ENCODE measurements at places on chromosomes 2 and 18.

DNA sequence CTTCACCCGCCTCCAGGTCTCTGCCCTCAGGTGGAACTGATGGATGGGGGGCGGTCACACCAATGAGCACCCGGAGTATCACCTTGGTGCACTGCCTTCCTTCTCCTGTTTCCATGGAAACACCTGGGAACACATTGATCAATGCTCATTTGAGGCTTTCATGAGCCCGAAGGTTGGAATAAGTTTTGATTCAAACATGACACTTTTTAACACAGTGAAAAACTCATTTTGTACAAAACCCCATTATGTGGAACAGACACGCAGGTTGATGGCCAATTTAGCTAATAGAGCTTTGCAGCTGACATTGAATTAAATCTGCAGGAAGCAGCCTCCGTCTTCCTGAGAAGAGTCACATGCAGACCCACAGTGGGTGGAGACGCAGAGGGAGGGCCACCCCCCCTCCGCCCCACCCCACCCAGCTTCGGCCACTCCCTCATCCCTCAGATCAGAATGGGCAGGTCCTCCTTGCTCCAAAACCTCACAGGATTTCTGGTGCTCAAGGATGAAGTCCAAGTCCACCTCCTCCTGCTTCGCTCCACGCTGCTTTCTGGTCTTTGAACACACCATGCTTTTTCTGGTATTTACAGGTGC, 96.0 kb upstream of the MYCN start:
- DNase-seq: no peak

- DNase-seq: no peak
Measured at GRCh38 chr18:5779922-5780321, 115.4 kb downstream of the TMEM200C start.

- DNase-seq: peak; percentile 93
Measured at GRCh38 chr2:231613663-231614558, 21.2 kb downstream of the TEX44 start.

DNA sequence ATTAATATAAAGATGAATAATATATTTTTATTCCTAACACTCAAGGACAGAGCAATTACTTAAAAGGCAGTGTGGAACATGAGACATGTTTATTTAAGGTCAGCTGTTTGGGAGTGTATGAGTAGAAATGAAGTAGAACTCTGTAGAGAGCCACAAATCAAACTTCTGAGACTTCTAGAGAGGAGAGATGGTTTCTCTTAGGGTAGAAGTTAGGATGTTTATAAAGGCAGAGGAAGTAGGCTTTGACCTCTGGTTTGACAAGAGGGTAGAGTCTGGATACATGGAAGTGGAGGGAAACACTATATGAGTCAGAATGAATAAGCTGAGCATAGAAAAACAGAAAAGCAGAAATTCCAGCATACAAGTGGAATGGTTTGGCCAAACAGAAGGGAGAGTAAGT, 262.1 kb upstream of the KLHL14 start:
- DNase-seq: peak; percentile 82

GRCh38 chr2:239220341-239220740, 180.5 kb downstream of the HDAC4 start:
- no peak for DNase-seq

- DNase-seq: no peak
Measured at GRCh38 chr2:166091439-166091838, 36.4 kb downstream of the SCN1A start.

GRCh38 chr18:56721491-56721890, 70.3 kb downstream of the WDR7 start:
- no peak for DNase-seq

- DNase-seq: no peak
Measured at GRCh38 chr2:173869244-173870229, 95.6 kb downstream of the SP3 start.

DNA sequence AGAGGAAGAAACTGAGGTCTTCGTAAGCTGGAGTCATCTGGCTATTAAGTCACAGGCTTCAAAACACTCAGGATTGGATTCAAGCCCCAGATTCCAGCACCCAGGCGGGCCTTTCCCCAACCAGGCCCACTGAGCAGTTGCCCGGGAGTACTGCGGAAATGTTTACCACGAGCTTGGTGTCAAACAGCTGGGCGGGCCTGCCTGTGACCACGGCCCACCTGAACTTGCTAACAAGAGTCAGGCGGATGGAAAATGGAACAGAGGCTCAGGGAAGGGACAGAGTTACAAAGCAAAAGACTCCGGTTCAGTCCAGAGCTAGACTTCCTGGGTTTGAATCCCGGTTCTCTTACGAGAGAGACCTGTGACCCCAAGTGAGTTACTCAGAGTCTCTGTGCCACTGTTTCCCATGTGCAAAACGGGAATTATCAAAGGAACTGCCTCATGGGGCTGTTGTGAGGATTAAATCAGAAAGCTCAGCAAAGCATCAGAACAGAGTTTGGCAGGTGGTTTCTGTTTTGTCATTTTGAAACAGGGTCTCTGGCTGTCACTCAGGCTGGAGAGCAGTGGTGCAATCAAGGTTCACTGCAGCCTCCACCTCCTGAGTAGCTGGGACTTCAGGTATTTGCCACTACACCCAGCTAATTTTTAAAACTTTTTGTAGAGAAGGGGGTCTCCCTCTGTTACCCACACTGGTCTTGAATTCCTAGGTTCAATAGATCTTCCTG, 49.0 kb upstream of the TFCP2L1 start:
- no peak for DNase-seq

DNA sequence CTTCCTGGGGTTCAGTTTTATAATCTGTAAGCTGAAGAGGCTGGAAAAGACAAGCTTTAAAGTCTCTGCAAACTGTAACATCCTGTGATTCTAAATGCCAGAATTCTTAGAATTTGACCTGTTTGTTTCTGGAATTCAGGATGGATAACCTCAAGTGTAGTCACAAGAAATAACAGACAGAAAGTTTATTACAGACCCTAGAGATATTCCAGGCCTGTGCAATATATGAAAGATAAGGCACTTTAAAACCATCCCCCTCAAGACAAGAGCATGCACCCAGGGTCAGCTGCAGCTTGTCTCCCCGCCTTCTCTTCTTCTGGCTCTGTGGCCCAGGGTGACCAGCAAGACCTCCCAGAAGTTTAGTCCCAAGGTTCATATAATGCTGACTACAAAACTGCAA, 298.7 kb upstream of the ACVR2A start:
- DNase-seq: no peak

DNA sequence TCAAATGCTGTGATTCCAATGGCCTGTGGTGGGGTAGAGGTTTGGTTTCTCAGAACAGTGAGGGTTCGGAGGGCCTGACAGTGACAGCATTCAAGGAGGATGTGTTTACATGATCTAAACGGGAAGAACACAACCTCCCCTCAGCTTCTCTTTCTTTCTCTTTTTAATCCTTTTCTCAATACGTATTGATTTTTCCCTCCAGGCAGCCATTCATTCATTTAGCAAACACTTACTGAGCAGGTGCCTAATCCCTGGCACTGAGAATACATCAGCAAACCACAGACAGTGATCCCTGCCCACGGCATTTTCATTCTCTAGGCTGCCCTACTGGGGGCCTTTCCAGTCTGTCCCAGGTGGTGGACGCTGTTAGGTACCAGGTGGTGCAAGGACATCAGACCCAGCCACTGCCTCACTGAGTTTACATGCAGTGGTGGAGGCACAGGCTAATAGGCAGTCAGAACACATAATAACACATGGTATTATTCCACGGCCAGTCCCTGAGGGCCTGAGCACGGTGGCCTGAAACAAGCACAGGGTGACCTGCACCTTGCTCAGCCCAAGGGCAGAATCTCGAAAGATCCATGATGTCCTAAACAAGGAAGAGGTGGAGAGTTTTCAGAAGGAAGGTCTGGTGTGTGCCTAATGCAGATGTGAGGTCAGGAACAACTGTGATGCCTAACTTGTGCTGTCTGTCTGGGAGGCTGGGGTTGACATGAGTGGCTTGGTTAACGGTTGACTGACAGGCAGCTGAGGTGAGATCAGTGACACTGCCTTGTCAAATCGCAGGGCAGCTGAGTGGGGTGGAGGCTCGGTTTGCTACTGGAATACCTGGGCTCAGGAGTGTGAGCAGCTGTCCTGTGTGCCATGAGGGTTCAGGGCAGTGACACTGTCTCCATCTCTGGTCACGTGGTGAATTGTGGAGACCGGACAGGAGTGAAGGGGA, 785.5 kb upstream of the HS6ST1 start:
- DNase-seq: no peak

GRCh38 chr2:44526352-44526751, 164.6 kb downstream of the CAMKMT start:
- DNase-seq: no peak

- DNase-seq: no peak
Measured at GRCh38 chr18:22428672-22429071, 11.0 kb upstream of the CTAGE1 start.

DNA sequence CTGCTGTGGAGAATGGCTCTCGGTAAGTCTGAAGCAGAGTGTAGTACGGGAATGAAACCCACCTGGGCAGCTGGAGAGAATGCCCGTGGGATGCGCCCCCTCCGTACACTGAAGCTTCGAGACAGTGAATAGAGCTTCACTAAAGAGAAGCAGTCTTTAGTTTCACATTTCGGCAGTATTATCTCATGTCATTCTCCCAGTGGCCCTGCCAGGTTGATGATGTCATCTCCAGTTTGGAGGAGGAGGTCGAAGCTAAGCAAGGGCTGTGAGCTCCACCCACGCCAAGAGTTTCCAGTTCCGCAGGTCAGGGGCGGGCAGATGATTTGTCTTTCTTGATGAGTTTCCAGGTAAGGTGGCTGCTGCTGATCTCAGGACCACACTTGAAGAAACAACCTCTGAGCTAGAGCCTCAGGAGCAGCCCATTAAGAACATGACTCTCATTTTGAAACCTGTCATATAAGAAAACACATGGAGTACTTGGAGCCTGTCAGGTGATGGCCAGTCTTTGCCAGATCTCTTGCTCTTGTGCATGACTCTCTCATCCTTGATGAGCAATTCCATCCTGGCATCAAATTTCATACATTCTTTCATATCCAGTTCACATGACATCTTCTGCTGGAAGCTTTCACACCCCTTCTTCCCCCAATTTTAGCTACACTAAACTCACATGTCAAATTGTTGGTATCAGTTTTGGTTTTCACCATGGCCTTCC, 475.0 kb downstream of the RNF144A start:
- DNase-seq: peak; percentile 22

DNA sequence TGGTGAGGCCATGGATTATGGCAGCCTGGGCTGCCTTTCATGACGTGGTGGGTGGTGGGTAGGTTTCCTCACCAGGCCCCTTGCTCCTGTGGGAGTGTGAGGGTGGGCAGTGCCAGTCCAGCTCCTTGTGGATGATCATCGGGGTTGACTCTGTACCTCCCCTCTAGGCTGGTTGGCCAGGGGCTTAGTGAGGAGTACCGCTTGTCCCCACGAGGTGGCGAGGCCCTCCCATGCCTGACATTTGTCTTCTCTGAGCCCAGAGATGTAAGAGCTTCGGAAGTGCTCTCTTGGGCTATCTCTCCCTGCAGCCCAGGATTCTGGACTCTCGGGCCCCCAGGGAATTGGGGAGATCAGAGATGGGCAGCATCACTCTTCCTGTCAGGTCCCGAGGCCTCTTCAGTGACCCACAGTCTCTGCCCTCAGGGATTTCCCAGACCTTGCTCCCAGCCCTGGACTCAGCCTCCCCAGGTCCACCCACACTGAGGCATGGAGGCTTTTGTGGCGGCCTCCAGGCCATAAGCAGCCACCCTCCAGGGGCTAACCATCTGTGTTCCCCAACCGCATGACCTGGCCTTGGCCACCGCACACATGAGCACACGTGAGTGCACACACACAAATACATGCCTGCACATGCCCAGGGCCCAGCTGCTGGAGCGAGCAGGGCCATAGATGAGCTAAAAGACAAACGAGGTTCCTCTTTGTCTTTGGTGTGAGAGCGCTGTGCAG, 6.5 kb downstream of the SPR start:
- DNase-seq: peak; percentile 65

DNA sequence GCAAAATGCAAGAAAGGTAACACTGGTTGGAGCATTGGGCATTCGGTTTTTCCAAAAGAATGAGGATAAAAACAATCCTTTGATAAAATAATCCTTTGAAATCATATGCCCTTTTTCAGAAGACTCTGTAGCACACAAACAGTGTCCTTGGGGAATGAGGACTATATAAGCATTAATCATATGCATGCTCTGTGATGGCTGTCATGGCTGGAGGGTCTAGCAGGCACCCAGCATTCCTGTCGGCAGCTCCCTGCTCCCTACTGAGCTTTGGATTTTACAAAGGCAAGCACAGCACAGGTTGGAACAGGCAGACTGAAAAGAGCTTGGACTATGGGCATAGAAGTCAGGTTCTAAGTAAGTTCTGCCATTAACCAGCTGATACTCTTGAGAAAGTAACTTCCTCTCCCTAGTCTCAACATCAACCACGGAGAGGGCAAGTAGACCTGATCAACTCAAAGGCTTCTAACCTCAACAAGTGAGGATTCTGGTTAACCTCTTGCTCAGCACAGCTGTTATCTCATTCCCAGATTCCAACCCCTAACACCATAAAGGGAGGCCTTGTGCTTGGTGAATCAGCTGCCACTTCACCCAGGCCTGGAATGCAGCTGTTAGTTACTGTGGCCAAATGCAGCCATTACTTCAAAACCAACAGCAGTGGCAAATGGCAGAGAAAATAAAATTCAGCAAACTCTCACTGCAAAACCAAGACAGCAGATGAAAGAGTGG, 29.5 kb downstream of the GALNT14 start:
- no peak for DNase-seq

DNA sequence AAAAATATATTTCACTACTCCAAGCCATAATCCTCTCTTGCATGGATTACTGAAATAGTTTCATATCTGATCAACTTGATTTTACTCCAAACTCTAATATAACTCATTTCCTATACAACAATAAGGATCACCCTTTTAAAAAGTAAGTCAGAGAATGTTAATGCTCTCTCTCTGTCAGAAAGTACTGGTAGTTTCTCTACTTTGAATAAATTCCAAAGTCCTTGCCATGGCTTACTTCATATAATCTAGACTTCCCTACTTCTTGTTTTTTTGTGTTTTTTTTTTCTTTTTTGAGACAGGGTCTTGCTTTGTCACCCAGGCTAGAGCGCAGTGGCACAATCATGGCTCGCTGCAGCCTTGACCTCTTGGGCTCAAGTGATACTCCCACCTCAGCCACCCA, 36.2 kb downstream of the MAP3K2 start:
- DNase-seq: no peak

GRCh38 chr2:202545523-202545922, 89.2 kb upstream of the FAM117B start:
- no peak for DNase-seq

GRCh38 chr18:78610179-78610578, 369.4 kb upstream of the SALL3 start:
- DNase-seq: no peak

GRCh38 chr2:54701029-54701428, 22.4 kb upstream of the EML6 start:
- DNase-seq: peak; percentile 30

GRCh38 chr18:3538456-3538855, 88.5 kb downstream of the TGIF1 start:
- DNase-seq: no peak

GRCh38 chr2:220373878-220374277, 746.4 kb downstream of the SLC4A3 start:
- DNase-seq: no peak

DNA sequence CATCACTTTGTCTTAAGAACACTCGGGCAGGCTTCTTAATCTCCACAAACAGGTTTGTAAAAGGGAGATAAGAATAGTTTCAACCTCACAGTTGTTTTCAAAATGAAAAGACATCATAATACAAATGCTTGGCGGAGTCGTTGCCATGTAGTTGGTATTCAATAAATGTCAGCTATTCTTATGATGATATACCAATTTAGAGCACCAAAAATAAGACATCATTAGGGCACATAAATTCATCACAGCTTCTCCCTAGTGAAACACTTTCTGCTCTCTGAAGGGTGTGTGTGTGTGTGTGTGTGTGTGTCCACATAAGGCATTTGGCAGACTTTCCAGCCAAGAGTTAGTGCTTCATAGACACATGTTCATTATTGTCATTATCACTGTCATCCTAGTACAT, 10.8 kb downstream of the TMEM182 start:
- no peak for DNase-seq

Measured in fibroblast of skin of back (primary cell).